ENCODE measurements at places on chromosomes 3 and 15.

DNA sequence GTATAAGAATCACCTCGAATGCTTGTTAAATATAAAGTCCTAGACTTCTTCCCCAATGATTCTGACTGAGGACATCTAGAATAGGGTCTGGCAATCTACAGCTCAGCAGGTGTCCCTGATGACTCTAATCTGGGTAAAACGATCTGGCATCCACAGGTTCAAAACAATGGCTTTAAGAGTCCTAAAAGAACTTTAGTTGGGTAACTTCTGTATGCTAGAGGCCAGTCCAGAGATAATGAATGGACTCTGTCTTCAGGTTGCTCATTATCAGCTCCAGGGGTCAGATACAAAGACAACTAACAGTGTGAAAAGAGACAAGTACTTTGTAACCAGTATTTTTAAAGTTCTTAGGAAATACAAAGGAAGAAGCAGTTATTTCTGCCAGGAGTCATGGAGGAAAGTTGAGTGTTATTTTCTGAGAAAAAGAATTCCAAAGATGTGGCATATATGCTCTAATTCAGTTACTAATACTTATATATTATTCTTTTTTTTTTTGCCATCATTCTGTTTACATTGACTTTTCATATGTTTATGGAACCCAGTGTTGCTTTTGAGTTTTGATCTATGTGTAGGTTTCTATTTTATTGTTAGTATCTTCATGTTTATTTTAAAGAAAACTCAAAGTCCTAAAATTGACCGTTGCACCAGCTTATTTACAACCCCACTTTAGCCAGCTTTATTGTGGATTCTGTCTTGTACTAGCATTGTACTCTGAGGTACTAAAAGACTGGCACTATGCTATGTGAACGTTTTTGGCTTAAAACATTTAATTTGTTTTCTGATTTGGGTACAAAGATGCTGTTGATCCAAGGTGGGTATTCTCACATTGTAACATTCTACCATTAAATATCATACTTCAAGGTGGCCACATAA is 3.1 kb upstream of the GPR15 start:
- DNase-seq = no peak

- no peak for DNase-seq
Observed at GRCh38 chr3:62815981-62816380, 59.2 kb downstream of the CADPS start.

DNA sequence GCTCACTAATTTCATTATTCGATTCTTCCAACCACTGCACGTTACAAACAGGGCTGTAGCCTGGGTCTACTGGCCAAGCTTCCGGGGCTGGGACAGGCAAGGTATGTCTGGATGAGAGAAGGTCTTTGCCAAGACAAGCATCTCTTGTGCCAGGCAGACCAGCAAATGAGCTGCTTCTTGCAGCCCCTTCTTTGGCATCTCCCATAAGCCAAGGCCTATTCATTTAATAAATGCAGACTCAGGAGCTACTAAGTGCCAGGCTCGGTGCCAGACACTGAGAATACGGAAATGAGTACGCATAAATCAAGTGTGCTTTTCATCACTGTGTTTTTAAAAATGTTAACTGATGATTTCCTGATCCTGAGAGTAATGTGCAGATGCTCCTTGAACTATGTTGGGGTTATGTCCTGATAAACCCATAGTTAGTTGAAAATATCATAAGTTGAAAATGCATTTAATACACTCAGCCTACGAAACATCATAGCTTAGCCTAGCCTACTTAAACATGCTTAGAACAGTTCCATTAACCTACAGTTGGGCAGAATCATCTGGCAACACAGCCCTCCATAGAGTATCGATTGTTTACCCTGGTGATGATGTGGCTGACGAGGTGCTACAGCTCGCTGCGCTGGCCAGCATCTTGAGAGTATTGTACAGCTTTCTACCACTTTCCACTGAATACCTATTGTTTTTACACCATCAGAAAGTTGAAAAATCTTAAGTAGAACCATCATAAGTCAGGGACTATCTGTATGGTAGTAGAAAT is 135.0 kb upstream of the CTDSPL start:
- no peak for DNase-seq

DNA sequence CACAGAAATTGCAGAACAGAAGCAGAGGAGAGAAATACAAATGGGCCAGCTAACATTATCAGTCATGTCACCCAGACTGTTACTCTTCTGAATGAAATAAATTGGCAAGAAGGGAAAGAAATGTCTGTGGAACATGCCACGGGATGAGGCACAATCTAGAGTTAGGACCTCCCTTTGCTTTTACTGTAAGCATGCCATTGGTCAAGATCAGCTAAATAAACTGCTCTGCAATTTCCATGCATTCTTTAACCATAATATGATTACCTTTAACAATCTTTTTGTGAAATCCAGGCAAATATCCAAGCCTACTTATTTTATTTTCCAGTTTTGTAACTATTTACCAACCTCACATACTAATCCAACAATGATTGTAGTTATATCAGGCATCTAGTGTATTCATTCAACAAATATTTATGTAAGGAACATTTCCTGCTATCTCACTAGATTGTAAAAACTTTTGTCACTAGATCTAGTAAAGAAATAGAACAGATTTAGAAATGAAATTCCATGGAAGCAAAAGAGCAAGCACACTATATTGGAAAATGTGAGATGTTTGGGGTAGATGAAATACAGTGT is 383.4 kb downstream of the MECOM start:
- no peak for DNase-seq

DNA sequence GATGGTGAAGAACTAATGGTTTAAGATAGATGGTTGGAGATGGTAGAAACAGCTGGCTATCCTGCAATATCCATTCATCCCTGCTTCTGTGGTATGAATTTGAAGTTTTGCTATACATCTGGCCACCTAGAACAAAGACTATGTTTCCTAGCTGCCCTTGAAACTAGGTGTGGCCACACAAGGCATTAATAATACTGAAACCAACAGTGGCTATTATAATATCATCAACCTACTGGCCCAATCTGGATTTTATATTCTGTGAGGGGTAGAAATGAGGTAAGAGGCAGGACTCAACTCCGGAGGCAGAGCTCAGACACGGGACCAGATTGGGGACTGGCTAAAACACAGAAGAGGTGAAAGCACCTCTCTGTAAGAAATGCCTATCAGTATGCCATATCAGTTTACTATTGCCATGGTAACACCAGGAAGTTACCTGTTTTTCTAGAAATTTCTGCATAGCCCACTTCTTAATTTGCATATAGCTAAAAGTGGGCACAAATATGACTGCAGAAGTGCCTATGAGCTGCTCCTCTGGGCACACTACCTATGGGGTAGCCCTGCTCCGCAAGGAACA is 8.4 kb downstream of the IFT80 start:
- no peak for DNase-seq

- no peak for DNase-seq
Observed at GRCh38 chr3:106380232-106380631, 511.4 kb upstream of the CBLB start.

- no peak for DNase-seq
Observed at GRCh38 chr3:29532473-29532872, 251.6 kb downstream of the RBMS3 start.
